Panc1 (cell line): ENCODE measurements at places on chromosomes 2 and 18.

GRCh38 chr2:11515490-11515981 lies 18.3 kb upstream of the GREB1 start:
- no peak for DNase-seq

DNA sequence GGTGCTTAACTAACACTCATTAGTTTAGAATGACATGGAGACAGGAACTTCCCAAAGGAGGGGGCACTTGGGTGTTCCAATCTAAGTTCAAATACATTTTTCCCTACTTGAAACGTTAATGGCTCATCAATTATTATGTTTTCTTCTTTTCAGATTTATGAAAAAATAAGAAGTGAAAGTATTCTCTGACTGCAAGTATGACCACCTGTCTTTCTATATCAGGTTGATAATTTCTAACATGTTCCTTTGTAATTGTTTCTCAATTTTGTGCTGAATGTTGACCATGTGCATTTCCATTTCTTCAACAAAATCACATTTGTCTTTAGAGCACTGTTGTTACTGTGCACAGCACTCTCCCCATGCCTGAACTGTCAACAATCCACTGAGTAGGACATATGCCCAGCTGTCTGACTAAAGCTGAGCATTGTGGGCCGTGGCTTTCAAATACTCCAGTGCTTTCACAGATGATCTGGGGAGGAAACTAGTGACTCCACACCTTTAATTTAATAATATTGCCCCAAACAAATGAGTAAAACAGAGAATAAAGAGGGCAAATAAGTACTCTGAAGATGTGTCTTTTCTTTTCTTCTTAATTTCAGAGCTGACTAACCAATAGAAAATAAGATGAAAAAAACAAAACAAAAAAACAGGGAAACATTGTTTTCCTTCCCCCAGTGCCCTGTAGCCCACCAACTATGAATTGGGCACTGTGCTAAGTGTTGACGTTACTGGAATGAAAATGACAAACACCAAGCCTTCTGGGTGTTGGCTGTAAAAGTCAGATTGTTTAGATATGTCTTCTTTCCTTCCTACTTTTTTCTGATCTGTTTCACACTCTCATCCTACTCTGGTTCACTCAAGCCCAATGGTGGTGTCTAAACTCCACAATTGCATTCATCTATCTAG lies 16.0 kb downstream of the LANCL1 start:
- no peak for DNase-seq

DNA sequence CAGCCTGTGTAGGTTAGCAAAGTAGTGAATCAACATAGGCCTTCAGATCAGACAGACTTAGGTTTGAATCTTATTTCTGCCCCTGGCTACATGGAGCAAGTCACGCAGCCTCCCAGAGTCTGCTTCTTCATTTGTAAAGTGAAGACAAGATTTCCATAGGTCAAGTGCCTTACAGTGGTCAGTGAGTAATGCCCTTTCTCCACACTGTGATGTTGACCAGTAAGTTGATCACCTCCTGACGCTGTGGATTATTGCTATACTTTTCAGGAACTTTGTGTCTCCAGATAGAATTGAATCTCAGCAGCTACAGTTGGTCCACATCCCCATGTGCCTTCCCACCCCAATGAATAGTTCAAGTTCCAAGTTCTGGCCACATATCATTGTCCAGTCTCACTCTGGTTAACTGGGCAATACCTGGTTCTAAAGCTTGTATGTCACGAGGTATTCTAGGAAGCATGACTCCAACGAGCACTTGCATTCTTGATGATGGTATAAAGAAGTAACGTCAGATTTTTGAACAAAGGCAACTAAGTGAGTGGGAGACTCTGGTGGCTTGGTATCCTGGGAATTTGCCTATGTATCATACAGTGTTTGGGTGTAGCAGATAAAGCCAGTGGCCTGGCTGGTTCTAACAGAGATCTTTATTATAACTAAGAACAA lies 2.1 kb upstream of the CLIP4 start:
- no peak for DNase-seq

GRCh38 chr2:54757500-54757899 lies 34.0 kb downstream of the EML6 start:
- no peak for DNase-seq

DNA sequence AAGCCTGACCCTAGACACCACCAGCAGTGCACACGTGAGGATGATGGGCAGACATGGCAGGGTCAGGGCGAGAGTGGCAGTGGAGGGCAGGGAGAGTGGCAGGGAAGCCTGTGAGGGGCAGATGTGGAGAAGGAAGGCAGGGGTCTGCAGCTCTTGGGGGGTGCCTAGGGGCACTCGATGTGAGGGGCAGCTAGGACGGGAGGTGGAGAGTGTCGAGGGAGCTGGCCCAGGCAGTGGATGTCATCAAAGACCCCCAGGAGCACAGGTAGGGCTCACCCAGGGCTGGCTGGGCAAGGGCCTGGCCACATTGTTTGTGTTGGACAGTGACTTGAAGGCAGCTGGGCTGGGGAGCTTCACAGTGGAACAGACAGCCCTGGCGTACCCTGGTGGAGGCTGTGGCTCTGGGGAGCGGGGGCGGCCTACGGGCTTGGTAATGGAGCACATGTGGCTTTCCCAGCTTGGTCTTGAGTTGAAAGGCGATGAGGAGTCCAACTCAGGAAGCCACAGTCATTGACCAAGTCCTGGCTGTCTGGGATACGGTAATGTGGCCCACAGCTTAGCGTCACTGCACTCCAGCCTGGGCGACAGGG lies 87.1 kb downstream of the RTP5 start:
- no peak for DNase-seq

- no peak for DNase-seq
These were observed 31.1 kb upstream of the STK39 start for GRCh38 chr2:168278424-168278888.

DNA sequence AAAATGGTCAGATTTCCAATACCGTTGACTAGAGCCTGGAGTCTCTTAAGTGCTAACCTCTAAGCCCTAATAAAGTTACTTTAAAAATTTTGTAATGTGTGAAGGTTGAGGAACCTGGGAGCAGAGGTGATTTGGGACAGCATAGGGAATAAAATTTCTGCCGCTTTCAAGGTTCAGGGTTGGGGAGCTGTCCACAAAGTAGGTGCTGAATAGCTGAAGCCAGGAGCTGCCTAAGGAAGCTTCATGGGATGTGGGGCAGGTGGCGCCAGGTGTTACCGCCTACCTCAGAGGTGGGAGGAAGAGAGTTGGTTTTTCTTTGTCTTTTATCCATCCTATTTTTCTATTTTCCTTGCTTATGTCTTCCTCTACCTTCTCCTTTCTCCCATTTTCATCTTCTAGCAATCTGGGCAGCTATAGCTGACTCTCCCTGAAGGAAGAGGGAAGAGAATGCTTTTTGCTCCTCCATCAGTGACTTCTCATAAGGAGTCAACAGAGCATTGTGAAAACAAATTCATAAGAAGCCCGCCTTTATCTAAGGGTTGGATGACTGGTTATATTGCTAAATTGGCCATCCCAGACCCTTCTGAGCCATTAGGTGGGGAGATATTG lies 178.7 kb downstream of the CLIP4 start:
- DNase-seq: no peak

GRCh38 chr2:58890865-58891525 lies 649.9 kb upstream of the FANCL start:
- no peak for DNase-seq

DNA sequence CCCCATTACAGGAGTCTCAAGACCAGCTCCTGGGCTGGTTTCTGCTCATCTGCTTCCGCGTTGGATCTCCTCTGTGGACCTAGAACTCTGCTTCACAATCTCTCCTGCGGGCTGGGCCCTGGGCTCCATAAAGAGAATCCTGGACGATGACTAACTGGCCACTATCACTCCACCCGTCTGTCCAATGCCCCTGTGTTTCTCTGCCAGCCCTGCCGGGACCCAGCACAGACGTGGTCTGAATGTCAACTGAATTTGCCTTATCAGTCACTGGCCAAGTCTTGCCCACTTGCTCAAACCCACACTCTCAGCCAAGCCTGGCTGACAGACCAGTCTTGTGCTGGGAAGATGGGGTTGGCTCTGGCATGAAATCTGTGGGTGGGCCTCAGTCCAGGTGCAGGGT lies 17.4 kb downstream of the KIF3C start:
- DNase-seq: no peak

DNA sequence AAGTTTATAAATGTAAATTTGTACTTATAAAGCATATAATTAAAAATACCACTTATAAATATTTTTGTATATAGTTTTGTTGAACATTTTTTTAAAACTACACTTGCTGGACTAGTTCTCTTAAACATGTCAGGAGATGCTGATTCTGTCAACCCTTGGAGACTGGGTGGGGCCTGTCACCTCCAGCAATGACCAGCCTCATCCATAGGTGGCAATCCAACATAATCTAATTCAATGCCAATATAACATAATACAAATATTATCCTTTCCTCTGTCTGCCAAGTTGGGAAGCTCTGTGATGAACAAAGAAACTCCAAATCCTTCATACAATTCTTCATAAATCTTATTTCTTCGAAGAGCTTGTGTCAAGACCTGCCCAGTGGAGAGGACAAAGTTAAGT lies 140.4 kb downstream of the RBMS1 start:
- DNase-seq: no peak

- no peak for DNase-seq
These were observed 18.9 kb downstream of the GPR35 start for GRCh38 chr2:240644171-240644651.

GRCh38 chr2:69559442-69560146 lies 83.9 kb downstream of the AAK1 start:
- peak; percentile 67 for DNase-seq

DNA sequence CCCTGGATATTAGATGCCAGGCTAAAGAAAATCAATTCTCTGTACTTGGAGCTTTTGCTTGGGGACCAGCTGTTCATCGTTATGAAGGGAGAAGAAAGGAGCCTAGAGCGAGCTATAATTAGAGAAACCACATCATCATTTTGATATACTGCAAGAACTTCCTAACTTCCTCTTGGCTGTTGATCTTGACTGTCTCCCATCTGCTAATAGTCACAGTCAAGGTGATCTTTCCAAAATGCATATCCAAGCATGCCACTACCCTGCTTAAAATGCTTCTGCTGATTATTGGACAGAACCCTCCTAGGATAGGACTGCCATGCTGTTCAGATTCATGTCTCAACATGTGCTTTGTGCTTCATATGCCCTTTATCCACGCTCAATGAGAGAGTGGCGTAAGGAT lies 54.8 kb downstream of the RAPGEF4 start:
- DNase-seq: no peak

DNA sequence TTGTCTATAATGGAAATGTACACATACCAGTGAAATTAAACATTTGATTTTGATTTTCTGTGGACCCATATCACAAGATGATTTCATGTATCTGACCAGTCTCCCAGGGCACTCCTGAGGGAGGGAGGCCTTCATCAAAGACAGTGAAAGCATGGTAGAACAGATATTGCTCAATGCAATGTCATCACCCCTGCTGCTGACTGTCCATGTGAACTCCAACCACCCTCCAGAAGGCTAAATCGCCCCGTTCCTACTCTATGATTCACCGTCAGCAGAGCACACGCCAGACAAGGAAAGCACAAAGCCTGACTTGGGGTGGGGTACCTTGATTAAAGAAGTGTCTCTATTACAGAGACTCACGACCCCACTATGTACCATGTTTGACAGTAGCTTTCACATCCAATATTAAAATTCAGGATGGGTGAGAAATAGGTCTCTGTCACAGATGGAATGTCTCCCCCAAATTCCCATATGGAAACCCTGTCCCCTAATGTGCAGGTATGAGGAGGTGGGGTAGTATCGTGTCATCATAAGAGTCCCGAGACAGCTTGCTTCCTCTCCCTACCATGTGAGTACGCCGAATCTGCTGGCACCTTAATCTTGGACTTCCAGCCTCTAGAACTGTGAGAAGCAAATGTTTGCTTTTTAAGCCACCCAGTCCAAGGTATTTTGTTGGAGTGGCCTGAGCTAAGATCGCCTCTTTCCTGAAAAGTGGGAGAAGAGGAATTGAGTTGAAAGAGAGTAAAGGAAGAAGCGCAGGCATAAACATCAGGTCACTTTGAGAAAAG lies 42.4 kb downstream of the CYB5A start:
- no peak for DNase-seq

- DNase-seq: no peak
These were observed 219.8 kb downstream of the GLI2 start for GRCh38 chr2:120955427-120955826.

DNA sequence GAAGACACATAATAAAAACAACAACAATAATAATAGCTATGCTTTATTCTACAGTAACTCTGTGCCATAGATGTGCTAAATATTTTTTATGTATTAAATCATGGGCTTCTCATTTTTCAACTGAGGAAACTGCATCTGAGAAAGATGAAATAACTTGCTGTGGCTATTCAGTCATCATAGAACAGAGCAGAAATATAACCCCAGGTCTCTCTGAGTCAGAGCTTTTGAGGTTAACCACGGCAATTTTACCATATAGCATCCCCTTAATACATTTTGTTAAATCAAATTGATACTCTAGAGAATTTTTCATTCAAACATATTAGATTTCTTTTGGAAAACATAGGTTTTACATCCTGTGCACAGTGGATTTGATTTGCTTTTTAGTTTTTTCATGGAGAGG lies 586.6 kb upstream of the KLHL29 start:
- DNase-seq: no peak

DNA sequence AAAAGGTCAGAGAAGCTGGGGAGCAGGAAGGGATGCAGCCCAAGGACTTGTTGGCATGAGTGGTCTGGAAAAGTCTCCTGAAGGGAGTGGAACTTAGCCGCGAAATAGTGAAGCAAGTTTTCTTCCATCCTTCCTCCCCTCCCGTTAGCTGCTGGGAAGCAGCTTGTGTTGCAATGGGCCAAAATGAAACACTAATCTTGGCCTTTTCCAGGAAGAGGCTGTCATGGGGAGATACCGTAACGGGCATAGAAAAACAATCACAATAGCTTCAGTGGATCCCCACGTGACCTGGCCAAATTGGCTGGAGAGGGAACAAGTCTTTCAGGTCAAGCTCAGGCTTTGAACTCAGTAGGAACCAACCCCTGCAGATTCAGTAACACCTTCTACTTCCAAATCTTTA lies 49.3 kb downstream of the SEMA4F start:
- no peak for DNase-seq

DNA sequence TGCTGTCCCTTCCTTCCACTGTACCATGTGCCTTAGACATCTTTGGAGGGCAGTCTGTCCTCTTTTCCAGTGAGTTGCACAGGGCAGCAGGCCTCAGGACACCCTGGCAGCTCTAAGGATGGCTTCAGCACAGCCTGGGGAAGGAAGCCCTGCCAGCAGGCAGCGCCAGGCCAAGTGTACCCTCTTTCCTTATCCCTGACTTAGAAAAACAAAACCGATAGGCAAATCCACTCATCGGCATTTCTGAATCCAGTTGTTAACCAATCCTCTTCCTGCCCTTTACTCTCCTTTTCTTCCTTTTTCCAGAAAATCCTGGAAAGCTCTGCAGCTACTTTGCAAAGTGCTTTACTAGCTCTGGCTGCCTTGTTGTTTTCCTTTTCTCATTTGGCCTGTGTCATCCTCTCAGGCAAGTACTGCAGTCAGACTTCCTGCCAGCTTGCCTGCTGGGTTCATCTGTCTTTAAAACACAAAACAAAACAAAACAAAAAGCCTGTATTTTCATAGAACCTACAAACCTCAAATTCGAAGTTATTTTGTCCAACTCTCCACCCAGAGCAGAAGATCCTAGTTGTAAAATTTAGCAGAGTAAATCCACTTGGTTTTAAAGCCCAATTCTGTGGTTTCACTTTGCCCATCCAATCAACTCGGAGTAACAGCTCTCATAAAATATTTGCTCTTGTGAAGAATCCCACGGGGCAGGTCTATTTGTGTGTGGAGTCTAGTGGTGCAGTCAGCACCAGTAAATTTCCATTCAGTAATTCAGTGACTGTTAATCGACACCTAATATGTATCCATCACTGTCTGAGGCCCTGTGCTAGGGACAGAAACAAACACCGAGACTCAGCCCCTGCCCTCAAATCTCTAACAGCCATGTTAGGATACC lies 45.2 kb downstream of the PCBP1 start:
- DNase-seq: no peak

GRCh38 chr18:79912409-79912991 lies 39.0 kb downstream of the SLC66A2 start:
- no peak for DNase-seq
